ENCODE measurements at places on chromosomes 11 and 22.

- DNase-seq = no peak
These were observed 37.9 kb downstream of the SREBF2 start for GRCh38 chr22:41870786-41871185.

DNA sequence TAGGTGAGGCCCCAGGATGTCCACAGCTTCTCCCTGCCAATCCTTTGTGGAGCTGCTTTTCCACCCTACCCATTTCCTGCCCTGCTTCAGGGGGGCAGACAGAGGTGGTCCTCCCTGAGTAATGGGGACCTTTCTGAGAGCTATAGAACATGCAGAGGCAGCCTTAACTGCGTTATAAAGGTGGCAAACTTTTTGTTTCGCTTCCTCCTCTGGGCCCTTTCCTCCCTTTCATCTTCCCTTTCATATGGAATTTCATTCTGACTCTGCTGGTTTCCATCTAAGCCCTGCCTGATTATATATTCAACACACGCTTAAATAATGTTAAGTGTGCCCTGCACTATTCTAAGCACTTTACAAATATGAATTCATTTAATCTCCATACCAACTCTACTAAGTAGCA lies 169.3 kb upstream of the E2F8 start:
- DNase-seq = no peak

GRCh38 chr11:73266646-73267020 lies 5.5 kb upstream of the P2RY6 start:
- no peak for DNase-seq

GRCh38 chr11:14927146-14927545 lies 35.1 kb upstream of the CYP2R1 start:
- no peak for DNase-seq

- peak; percentile 31 for DNase-seq
These were observed 26.0 kb downstream of the IL10RA start for GRCh38 chr11:118012083-118012669.

DNA sequence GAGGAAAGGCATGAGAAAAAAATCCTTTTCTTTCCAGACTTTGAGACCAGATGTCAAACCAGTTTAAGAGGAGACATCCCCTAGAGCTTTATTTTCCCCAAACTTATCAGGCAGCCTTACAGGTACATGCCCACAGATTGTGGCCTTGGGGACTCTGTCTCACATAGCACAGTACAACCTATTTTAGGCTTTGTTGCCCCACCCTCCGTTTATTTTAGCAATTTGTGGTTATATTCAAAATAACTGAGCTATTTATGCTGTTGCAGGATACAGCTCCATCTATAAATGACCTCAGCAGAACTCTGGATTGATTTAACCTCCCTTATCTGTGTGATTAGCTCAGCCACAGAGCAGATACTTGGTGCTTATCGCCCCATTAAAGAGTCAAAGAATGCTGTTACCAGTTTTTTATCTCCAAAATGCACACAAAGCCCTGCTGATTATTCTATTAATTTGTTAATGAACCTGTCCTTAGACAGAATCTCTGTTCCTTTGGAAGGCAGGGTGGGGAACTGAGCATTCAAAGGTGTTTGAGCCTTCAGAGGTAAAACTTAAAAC lies 525.2 kb downstream of the OPCML start:
- no peak for DNase-seq

All from NCI-H82 (cell line).